ENCODE measurements at places on chromosomes 3 and 15.

DNA sequence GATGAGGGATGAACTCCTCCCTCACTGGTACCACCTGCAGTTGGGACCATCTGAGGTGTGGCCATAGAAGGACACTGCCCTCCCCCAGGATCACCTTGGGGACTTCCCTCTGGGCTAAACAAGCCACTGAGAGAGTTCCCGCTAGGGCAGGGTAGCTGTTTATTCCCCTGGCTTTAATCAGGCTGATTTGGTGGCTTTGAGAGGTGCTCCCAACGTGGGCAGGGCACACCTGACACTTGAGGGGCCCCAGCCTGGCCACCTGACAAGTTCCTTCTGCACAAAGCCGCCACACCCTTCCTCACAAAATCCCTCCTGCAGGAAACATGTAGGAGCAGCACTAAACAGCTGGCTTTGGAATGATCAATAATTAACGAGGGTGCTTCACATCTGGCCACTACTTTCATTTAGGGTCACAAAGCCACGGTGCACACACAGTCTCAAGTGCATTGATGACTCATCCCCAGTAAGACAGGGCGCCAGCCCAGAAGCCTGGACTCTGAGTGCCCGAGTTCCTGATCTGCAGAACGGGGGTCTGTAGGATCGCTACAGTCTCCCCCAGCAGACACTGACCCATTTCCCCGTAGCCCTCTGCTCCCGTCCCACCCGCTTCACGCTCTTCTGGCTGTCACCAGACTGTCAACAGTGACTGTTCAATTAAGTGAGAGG, 75.1 kb downstream of the ATP10A start:
- no peak for DNase-seq

DNA sequence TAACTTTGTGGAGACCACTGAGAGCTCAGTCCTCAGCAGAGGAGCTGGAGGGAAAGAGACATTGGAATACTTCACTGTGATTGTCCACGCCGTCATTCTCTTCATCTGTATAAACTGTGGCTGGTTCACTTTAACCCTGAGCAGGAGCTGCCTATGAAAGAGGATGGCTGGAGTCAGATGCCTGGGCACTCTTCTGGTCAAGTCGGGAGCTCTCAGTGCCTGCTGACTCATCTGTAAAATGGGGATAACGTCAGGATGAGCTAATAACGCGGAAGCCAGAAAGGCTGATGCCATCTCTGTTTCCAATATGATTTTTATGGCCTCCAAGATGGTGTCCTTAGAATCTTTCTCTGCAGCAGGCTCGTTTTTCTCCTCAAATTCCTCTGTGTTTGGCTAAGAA, 51.6 kb upstream of the MRPS22 start:
- no peak for DNase-seq

DNA sequence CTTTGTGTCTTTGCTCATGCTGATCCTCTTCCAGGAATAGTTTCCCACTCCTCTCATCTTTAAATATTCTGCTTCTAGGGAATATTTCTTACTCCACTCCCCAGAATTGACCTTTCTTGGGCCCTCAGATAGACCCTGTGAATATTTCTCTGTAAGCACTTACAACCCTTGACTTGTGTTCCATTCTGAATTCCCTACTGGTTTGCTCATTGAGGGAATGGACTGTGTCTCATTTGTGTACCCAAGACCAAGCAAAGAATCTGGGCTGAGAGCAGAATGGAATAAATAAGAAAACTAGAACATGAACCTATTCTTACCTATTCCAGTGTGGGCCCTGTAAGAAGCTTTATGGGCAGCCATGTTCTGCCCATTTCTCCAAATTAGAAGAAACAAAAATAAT, 72.7 kb upstream of the TSPAN3 start:
- DNase-seq, result no peak

DNA sequence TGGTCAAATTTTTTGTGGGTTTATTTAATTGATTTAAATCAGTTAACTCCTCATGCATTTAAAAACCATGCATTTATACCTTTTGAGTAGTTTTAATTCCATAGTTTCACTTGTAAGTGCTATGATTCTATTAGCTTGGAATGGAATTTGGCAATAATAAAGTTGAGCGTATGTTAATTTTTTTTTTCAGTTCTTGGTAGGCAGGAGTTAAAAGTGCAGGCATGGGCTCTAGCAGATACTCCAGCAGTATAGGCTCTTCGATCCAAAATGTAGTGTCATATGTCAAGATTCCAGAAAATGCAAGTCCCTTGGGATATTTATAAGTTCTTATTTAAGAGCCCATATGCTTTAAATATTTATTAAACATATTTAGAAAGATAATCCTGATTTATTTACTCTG, 70.3 kb downstream of the LYSMD4 start:
- no peak for DNase-seq

DNA sequence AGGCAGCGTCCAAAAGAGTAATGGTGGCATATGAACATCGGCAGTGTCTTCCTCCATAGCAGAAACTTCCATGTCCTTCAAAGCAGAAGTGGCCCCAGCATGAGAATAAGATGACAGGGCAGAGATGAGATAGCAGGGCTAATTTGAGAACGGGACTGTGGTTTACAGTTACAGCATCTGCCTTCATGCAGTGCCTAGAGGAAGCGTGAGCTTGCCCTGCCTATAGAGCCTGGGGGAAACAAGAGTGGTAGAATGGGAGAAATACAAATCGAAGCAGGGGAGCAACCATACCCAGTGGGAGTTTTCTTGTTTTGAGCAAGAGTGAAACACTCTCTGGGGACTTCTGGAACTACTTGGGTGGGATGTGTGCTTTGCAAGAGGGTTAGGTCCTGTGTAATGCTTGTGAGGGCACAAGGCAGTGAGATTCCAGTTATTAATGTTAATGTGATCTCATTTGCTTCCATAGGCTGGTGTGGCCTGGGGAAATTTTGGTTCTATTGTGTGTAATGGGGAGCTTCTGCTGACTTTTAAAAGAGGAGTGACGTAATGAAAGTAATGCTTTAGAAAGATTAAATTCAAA, 616.9 kb downstream of the ZIC1 start:
- DNase-seq, result no peak

- no peak for DNase-seq
Measured at GRCh38 chr15:65767895-65768294, 24.2 kb downstream of the DENND4A start.

DNA sequence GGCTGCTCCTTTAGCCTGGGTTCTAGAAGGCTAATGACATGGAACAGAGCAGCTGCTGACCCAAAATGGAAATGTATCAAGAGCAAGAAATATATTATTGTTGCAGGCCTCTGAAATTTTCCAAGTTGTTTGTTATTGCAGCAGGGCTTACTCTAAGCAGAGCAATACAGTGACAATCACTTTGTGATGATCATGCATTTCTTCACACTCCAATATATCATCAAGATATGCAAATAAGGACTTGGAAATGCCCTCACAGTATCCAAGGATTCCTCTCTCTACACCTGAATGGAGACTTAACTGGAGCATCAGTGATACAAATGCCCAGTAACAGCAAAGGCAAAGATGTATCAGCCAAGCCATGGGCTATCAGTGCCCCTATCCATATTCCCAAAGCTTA, 89.6 kb downstream of the PDZRN3 start:
- no peak for DNase-seq

DNA sequence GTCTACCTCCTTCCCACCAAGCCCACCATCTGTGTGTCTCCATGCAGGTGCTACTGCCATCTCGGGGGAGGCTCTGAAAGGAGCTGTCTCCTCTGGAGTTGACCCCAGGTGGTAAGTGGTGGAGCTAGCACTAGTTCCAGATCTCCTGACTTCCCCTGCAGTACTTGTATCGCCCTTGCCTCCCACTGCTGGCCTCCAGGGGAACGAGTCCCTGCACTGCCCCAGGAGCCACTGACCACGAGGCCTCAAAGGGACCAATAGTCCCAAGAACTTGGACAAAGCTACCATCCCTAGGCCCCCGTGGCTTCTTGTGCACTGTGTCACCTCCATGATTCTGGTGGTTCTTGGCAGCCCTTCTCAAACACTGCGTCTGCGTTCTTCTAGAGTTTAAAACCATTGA, 98.9 kb downstream of the TOP2B start:
- DNase-seq, result no peak

DNA sequence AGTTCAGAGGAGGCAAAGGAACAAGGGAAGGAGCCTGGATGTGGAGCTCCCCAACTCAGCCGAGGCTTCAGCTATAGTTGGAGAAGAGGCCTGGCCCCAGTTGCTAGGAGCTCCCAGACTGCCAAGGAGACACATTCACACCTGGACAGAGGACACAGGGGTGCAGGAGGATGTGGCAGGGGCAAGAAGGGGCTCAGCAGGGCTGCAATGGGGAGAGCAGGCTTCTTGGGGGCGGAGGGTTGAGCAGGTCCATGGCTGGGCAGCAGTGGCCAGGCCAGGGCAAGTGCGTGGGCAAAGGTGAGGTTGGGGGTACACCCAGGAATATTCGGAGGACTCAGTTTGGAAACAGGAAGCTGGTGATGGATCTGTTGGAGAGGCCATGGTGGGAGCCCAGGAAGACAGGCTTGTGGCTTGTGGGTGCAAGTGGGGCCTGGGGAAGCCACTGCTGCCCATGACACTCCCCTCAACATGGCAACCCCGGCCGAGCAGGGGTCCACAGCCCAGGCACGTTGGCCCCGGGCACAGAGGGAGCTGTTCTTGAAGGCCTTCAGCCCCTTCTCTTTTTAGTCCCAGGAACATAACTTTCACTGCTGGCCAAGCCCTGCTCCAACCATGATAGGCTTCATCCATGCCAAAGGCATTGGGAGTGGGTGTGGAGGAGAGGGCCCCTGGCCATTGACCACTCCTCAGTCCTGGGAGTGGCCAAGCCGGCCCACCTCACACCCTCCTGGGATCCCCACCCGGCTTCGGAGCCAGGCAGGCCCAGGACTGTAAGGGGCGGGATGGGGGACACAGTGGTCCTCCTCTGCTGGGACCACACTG, 33.3 kb downstream of the TSPAN3 start:
- no peak for DNase-seq

DNA sequence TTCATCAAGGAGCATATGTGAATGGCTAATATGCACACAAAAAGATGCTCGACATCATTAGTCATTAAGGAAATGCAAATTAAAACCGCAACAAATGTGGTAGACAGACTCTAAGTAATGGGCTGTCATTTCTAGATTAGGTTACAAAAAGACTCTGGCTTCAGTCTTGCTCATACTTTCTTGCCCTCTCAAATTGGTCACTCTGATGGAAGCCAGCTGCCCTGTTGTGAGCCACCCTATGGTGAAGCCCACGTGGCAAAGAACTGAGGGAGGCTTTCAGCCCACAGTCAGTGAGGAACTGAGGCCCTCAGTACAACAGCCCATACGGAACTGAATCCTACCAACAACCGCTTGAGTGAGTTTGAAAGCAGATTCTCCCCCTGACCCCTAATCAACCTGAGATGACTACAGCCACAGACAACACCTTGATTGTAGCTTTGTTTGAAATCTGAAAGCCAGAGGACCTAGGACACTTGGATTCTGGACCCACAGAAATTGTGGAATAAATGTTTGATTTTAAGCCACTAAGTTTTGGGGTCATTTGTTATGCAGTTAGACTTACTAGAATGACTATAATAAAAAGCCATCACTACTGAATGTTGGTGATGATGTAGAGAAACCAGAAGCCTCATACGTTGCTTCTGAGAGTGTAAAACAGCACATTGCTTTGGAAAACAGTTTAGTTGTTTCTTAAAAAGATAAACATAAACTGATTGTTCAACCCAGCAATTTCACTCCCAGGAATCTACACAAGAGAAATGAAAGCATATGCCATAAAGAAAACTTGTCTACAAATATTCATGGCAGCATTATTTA, 45.7 kb downstream of the EHHADH start:
- DNase-seq, result no peak

DNA sequence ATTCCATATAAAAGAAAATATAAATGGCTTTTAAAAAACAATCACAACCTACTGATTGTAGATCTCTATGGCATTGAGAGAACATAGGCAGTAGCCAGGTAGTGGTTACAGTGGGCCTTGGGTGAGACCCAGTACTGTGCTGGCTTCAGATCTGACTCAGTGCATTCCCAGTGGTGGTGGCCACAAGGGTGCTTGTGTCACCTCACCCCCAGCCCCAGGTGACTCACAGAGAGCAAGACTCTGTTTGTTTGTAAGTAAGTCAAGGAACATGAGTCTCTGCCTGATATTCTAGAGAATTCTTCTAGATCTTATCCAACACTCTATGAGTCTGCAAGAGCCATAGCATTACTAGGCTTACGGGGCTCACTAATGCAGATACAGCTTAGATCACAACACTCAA, 118.8 kb upstream of the AZI2 start:
- DNase-seq, result no peak

DNA sequence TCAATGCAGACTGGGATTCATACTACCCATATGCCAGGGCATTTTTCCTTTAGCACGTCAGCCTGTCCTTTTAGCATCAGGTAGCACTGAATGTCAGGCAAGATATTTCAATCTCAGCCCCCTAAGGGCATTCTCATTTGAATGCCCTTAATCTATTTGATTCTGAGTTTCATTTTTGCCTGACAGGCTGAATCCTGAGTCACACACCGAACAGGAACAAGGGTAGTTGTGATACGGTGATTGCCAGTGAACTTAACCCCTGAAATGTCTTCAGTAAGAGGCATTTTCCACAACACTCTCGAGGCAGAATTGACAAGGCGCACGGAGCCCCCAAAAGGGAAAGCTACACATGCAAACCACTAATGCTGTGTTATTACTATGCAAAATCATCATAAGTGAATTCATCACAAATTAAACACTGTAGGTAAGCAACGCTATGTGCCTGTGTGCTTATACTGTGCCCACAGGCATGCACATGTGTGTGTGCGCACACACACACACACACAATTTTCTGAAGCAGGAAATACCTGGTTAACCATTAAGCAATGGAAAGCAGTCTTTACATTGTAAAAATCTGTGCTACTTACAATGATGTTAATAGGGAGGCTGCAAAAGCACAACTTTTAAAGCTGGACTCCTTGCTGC, 130.4 kb downstream of the ZNF385D start:
- DNase-seq, result no peak

DNA sequence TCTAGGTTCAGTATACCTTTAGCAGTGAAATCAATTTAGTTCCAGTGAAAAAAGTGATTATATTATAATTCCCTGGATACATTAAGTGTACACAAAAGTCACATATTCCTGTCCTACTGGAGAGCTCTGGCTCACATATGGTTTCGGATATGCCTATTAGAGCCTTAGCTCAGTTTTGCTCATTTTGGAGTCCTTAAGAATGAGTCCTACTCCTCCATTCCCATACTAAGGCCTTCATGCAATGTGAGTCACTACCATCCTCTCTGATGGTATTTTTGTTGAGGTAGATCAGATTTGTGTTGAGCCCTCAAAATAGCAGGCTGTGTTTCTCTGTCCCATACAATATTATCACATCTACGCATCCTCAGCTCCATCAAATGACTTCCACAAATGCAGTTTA, 294.2 kb upstream of the COL8A1 start:
- no peak for DNase-seq

DNA sequence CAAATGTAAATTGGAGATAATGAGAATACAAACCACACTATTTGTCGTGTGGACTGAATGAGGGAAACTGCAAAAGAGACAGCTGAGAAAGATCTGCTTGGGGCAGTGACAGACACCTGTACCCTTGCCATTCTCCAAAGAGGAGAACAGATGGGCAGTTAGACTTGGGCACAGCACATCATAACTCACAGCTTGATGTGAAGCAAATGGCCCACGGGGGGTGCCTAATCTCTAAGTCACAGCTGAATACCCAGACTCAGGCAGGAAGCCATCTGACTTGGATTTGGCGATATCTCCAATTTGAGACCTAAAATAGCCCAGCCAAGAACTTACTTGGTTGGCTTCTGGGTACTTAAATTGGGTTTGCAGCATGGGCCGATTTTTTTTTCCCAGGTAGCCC, 10.0 kb upstream of the SLC6A11 start:
- peak; percentile 75 for DNase-seq
